ENCODE measurements at places on chromosomes 6 and 20.

DNA sequence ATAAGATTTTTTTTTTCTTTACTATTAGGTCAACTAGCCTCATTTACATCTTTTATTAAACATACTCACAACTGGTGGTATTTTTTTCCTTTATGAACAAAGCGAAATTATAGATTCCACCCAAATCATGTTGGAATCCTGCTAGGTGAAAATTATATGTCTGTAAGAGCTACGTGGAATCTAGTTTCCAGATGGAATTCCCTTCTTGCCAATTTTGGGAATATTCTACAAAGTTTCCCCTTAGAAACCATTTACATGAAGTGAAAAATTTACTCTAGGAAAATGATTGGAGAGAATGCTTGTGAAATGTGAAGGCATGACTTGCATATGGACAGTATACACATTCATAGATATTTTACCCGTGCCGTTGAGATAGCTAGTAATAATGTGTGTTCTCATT, 1111.3 kb downstream of the KIF16B start:
- DNase-seq, result no peak

- no peak for DNase-seq
These were observed 506.6 kb downstream of the FRK start for GRCh38 chr6:115554060-115554459.

- no peak for DNase-seq
These were observed 727.9 kb upstream of the MAN1A1 start for GRCh38 chr6:120077489-120077888.

GRCh38 chr20:48489046-48489463, 338.7 kb downstream of the PREX1 start:
- no peak for DNase-seq

DNA sequence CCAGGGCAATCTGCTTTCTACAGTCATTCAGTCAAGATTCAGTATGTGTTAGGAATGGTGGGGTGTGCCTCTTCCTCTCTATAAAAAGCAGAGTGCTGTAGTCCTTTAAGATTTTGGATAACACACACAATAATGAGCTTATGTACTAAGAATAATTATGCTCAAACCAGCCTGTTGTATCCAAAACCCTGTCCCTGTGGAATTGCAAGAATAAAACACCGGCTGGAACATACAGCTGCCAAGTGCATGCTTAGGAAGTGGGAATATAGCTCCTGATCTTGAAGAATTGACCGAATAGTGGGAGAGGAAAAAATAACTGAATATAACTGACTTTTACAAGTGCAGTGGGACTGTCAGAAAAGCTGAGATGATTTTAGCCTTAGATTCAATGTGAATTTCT, 979 bp upstream of the MOCS1 start:
- no peak for DNase-seq

DNA sequence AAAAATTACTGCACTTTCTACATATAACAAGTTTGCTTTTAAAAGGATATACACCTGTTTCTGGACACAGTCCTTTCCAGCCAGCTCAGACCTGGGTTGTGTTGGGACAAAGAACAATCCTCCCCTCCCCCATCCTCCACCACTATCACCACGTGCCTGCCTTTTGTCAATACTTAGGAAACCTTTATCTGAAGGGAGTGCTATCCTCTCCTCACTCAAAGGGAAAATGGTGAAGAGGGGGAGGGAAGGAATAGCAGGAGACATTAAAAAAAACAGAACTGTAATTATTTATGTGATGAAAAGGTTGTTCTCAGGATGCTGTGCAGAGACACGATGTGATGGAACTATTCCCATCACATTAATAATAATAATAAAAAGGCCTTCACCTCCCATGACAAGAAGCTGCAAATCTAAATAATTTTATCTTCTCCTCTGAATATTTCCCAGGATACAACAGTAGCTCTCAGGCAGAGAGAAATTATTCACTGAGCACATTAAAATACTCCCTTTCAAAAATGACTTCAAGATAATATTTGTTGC, 105.5 kb downstream of the NRSN1 start:
- no peak for DNase-seq

DNA sequence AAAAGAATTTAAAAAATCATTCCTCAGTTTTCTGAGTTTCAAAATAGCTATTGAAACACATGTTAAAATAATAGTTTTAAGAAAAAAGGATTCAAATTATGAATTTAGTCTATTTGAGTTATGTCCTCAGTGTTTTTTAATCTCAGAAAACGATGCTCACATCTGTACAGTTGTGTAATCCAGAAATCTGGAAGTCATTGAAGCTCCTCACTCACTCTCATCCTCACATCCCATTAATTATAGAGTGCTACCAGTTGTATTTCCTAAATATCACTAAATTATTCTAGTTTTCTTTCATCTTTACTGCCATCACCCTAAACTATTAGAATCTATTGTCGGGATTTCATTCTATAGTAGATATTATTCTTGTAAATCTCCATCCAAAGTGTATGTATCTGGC, 234.7 kb upstream of the RIMS1 start:
- no peak for DNase-seq

GRCh38 chr6:56445818-56446217, 196.9 kb downstream of the DST start:
- DNase-seq, result no peak

DNA sequence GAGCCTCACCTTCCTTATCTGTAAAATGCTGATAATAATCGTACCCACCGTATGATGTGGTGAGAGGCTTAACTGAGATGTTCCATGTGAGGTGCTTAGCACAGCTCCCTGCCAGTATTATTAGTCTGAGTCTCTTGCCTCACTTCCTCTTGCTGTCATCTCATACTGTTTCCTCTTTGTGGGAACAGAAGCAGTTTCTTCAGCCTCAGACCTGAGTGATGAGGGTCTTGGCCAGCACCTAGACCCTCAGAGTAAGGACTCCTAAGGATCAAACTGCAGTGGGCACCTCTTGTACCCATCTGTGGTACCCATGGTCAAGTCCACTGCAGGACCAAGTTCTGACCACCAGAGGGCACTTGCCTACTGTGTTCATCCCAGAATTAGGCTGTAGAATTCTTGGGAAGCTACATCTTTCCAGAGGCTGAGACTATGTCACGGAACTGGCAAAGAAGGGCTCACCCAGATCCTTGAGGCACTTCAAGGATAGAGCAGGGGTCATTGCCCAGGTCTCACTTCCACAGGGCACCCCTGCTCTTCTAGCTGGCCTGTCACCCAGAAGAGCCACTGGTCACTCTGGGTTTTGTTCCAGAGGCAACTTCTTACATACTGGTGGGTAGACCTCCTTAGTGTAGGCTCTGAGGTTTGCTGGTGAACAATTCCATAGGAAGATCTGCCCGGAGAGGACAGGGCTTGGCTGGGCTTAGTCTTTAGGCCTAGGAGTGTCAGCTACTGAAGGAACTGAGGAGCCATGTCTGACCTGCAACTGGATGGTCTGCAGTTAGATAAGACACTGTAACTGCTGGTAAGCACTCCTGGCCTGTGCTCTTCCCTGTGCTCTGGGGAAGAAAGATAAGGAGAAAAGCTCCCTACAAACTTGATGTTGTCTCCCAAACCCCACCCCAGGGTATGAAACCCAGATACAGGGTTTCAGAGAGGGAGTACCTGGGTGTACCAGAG, 20.6 kb upstream of the SGK2 start:
- DNase-seq, result no peak

- no peak for DNase-seq
These were observed 442.2 kb upstream of the MANEA start for GRCh38 chr6:95135182-95135581.

- DNase-seq, result no peak
These were observed 3.0 kb upstream of the MAS1 start for GRCh38 chr6:159887761-159888160.

DNA sequence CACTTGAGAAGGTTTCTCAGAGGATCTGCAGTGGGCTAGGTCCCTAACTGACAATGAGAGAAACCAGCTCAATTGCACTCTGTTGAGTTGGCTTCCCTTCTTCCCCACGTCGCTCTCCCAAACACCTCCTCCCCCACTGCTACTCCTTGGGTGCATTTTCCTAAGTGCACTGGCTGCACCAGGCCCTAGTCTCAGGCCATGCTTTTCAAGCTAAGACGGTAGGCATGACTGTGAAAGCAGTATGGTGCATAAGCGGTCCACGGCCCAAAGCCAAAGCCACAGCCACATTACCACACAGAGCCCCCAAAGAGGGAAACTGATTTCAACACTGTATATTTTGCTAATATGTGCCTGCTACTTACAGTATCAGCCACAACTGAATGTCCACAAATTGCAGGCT, 62.1 kb upstream of the RBM24 start:
- DNase-seq, result no peak

- DNase-seq, result no peak
These were observed 51.8 kb upstream of the MYB start for GRCh38 chr6:135129136-135129856.

- DNase-seq, result no peak
These were observed 502.0 kb downstream of the BMP2 start for GRCh38 chr20:7269452-7269851.

DNA sequence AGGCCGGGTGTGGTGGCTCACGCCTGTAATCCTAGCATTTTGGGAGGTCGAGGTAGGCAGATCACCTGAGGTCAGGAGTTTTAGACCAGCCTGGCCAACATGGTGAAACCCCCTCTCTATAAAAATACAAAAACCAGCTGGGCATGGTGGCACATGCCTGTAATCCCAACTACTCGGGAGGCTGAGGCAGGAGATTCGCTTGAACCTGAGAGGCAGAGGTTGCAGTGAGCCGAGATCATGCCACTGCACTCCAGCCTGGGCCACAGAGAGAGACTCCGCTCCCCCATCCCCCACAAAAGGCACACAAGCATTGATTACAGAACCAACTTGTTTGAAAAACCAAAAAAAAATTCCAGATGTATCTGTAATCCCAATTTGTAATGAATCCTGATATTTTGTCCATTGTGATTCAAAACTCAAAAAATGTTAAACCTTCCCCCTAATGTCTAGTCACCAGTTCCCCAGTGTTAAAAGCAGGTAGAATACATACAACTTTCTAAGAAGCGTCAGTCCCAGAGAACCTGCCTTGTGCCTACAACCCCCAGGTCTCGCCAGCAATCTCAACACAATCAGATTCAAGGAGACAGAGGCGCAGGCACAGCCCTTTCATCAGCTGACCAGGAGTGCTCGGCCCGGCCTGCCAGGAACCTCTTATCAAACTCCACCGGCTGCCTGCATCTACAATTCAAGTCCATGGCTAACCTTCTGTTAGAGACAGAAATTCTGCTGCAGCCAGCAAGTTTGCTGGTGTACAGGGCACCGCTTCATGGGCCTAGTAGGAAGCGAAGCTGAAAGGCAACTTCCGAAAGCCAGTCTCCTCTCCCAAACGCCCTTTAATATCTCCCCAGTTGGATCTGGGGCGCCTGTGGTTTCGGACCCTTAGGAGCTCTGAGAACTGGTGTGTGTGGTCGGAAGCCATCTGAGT, 2.1 kb downstream of the EZR start:
- DNase-seq, result no peak

GRCh38 chr6:157169226-157169625, 154.1 kb downstream of the TMEM242 start:
- no peak for DNase-seq
